ENCODE measurements at places on chromosomes 11 and 22.

GRCh38 chr22:43164636-43165035 lies 13.3 kb downstream of the TSPO start:
- DNase-seq = no peak

DNA sequence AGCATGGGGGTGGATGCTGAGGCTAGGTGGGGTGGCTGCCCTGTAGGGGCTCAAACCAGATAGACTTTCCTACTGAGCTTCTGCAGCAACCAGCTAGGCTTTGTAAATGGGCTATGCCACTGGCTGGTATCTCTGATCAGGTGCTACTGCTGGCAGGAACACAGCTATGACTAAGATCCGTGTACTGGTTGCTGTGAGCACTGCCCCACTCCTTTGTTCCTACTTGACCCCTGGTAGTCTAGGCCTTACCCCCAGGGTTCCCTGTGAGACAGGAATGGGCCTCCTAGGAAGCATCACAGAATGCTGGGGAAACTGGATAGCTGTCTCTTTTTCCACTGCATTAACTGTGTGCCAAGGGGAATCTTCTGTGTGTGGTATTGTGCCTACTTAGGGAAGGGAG lies 58.4 kb upstream of the GAB2 start:
- DNase-seq = no peak

DNA sequence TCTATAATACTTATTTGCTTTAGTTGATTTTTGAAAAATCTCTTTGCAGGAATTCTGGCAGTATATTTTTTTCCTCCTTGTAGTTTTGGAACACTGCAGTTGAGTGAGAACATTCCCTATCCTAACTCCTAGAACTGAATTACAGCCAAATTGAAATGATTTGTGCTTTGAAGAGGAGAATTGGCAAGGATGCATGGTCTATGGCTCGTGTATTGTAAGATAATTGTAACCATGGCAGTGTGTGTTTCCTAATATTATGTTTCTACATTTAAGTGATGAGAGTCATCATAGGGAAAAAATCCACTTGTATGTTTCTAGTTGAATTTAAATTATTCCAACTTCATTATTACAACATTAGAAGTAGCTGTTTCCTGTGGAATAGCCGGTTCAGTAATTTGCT lies 80.9 kb upstream of the MYO18B start:
- no peak for DNase-seq

DNA sequence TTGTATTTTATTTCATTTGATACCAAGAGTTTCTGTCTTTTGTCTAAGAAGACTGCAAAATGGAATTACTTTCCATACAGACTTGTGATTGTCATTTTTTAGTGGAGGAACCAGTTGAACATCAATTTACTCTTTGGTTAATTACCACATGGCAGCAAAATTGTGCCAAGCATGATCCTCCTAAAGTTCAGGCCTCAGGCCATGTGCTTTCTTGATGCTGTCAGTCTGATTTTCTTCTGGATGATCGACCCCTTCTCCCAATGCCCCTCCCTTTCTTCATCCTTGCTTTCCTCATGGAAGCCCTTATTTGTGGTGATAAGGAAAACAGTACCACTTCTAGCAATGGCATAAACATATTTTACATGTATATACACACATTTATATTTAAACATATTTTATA lies 76.2 kb downstream of the SVIP start:
- no peak for DNase-seq

GRCh38 chr11:83717537-83717936 lies 431.4 kb upstream of the CCDC90B start:
- DNase-seq = no peak

DNA sequence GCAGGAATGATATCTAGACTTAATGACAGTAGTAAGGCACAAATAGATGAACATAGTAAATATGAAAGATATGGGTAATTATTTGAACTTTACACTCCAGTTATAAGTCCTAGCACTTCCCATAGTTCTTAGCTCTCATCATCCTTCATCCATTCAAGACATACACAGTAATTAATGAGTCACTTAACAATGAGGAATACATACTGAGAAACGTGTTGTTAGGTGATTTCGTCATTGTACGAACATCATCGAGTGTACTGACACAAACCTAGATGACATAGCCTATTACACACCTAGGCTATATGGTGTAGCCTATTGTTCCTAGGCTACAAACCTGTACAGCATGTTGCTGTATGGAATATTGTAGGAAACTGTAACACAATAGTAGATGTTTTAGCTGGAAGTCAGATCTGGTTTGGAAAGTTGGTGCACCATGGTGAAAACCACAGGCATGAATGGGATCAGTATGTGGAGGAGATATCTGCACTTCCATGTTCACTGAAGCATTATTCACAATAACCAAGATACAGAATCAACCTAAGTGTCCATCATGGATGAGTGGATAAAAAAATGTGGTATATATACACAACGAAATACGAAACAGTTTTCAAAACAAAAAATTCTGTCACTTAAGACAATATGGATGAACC lies 229.9 kb upstream of the PITPNB start:
- DNase-seq = no peak

GRCh38 chr11:118048472-118049370 lies 28.2 kb upstream of the TMPRSS4 start:
- no peak for DNase-seq

- no peak for DNase-seq
These were observed 8.9 kb downstream of the KCNJ11 start for GRCh38 chr11:17379383-17380180.

GRCh38 chr22:46777609-46777970 lies 15.1 kb downstream of the TBC1D22A start:
- no peak for DNase-seq

DNA sequence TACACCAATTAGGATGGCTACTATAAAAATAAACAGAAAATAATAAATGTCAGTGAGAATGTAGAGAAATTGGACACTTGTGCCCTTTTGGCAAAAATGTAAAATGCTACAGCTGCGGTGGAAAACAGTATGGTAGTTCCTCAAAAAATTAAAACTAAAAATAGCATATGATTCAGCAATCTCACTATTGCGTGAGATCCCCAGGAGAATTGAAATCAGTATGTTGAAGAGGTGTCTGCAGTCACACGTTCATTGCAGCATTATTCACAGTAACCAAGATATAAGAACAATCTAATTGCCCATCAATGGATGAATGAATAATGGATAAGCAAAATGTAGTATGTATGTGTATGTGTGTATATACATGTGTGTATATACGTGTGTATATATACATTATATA lies 6.8 kb downstream of the OR52N2 start:
- DNase-seq = no peak

DNA sequence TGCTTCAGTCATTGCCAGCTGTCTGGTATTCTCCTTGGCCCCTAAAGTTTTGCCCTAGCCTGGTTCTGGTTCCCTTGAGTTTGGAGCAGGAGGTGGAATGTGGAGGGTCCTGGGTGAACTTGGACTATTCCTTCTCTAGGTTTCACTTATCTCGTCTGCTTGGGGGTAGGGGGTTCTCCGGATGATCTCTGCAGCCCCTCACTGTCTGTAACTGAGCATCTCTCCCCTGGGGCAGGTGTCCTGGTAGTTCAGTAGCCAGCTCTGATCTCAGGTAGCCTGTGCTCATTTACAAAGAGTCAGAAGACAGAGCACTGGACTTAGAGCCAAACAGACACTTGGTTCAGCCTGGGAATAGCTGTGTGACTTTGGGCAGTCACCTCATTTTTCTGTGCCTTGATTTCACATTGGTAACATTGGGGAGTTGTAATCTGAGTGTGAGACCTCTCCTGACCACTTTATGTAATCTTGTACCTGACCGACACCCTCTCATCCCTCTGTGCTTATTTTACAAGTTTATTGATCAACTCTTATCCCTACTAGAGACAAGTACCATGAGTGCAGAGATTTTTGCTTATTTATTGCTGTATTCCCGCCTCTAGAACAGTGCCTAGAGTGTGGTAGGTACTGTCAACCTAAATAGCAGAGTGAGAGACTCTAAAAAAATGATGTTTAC lies 804 bp downstream of the CCDC134 start:
- DNase-seq = no peak

DNA sequence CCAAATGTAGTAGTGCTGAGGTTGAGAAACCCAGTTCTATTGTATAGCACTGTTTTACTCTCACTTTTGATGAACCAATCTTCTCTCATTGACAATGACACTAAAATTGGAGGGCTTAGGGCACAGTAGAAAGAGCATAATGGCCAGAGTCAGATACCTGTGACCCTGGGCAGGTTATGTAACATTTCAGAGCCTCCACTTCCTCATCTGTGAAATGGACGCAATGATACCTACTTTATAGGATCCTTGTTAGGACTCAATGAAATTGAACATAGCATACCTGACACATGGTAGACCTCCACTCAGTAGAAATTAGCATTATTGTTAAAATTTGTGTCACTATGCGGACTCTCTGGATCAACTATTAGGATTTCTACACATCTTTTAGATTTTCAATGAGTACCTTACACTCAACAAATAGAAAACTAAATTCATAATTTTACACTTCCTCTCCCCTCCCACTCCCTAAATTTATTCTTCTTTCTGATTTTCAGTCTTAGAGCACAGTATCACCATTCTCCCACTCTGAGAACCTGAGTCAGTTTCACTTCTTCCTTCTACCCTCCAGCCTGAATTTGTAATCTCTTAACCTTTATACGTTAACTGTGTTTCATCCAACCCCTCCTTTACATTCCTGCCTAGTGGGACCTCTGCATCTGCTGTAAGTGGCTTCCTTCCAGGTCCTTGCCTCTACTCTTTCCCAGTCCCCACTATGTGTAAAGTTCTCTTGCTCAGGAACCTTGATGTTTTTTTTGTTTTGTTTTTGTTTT lies 78.3 kb downstream of the MICAL2 start:
- DNase-seq = no peak

DNA sequence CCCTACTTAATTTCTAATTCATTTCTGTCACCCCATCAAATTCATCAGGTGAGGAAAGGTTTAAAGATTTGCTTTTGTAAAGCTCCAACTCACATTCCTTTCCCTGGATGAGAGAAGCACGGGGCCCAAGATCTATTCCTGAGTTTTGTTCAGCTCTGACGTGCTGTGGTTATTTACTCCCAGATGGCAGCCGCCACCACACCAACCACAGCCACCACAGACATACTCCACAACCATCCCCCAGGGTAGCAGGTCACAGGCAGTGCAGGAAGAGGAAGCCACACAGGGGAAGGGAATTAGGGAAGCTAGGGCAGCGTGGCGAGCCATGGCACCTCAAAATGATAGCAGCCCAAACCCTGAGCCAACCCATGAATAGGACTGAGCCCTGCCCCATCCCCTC lies 63.5 kb upstream of the CSNK2A3 start:
- DNase-seq = no peak

GRCh38 chr11:46075168-46075567 lies 46.1 kb downstream of the PHF21A start:
- no peak for DNase-seq

DNA sequence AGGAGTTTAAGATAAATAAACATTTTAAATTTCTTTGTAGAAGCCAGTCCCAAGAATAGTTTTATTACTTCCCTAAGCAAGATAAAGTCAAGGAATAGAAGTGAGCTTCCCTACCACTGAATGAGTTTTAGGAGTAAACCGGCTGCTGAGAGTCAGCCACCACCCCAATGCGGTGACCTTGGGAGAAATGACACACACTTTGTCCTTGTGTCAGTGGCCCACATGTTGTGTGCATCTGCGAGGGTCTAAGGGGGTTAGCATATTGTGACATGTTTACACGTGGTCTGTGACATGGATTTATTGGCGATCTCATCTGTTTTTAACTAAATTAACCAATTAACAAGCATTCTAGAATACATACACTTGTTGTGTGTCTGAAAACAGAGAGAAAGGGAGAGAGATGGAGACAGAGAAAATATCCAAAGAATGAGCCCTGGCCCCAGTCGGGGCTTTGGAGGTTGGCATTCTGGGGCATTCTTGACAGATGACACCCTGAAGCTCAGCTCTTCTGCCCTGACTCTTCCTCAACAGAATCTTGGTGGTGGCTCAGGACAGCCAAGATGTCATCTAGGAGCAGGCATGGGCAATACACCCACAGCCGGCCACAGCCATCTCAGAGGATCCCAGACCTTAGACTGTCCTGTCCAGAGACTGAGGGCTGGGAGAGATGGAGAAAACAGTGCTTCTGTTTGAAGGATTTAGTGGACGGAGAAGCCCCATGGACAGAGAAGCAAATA lies 29.7 kb upstream of the TMPRSS4 start:
- no peak for DNase-seq

DNA sequence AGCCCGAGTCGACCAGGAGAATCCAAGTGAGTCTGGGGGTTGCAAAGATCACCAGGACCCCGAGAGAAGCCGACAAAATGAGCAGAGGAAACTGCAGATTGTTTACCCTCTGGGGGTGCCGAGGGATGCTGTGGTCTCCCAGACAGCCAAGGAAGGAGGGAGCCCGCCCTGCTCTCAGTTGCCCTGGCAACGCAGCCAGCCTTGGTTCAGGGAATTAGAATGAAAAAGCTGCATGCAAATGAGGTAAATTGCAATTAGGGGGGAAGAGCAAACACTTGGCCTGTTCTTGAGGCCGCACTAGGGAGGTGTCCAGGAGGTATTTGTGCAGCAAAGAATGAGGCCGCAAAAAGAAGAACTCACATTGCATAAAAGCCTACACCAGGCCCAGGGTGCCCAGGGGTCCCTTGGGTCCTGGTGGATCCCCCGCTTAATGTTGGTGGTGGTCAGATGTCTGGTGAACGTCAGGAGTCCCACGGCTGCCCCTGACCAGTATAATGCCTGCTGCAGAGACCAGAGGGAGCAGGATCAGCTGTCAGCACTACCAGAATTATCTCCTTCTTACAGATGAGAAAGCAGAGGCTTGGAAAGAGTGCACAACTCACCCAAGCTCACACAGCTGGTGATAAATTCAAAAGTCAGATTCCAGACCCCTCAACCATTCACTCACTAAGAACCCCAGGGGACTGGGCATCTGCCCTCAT lies 40.3 kb upstream of the ATXN10 start:
- DNase-seq = no peak

DNA sequence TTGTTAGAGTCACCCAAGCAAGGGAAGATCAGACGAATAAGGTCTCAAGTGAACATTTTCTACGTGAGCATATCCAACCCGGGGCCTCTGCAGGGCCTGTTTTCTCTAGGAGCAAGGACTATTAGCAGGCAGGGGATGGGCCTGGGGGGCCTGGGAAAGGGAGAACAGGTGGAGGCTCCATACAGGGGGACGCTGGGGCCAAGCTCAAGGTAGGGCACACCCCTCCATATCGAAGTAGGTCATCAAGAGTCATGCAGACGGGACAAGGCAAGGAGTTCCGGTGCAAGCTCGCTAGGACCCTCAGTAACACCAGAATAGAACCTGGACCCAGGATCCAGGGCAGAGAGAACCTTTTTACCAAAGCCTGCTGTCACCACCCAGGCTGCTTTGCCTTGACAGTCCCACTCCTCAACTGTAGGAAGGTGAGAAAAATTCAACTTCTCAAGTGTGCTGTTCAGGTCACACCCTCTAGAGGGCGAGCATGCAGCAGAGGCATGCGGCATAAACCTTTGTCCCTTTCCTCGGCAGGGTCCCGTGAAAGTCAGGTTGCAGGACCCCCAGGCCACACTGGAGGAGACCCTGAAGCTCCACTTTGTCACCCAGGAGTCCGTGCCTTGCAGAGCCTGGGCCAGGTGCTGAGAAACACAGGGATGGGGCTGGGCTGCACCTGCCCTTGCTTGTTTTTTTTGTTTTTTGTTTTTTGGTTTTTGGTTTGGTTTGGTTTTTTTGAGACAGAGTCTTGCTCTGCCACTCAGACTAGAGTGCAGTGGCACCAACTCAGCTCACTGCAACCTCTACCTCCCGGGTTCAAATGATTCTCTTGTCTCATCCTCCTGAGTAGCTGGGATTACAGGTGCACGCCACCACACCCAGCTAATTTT lies 8.6 kb upstream of the APOBEC3B start:
- no peak for DNase-seq
